ENCODE measurements at places on chromosomes 3 and 15.

DNA sequence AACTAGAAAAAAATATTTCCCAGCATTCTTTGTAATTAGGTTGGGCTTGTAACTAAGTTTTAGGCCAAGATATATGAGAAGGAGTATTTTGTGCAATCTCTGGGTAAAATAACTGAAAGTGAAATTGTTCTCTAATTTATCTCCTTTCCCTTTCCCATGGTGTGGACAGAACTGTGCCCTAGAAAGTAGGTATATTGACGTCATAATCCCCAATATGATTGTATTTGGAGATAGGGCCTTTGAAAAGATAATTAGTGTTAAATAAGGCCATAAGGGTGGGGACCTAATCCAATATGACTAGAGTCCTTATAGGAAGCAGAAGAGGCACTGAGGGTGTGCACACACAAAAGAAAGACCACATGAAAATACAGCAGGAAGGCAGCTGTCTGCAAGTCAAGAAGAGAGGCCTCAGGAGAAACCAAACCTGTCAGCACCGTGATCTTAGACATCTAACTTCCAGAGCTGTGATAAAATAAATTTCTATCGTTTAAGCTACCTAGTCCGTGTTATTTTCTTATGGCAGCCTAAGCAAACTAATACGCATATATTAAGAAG, 106.6 kb downstream of the KCNH8 start:
- no peak for DNase-seq

DNA sequence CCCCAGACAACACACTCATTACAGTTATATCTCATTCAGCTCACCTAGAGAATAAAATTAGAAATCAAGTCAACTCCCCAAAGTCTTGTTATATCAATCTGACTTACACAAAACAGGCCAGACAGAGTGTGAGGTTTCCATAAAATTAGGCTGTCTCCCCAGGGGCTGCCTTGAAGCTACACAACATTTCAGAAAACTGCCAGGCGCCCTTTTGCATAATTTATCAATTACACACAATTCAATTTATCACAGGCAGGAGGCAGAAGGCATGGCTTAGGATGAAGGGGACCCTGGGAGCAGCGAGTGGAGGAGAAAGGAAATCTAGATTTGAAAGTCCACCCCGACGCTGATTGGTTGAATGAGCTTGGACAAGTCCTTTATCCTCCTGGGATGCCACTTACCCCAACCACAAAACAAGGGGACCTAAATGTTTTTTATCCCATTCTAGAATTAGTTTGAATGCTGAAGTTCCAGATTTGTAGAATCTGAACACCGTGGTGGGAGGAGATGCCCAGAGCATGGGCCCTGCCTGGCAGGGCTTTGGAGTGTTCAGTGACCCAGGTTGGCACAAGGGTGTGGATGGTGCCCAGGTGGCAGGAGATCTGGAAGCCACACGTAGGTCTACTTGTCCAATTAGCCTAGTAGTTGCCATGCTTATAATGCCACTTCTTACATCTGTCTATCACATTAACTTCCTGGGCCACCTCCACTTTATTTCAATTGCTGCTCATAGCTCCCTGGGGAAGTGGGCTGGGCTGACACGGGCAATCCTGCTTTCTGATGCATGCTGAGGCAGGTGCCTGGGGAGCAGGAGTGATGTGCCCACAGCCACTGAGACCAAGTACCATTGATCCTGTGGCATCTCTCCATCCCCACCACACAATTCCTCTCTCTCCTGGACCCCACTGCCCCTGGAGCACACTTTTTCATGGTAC, 119.8 kb upstream of the TLE3 start:
- no peak for DNase-seq

DNA sequence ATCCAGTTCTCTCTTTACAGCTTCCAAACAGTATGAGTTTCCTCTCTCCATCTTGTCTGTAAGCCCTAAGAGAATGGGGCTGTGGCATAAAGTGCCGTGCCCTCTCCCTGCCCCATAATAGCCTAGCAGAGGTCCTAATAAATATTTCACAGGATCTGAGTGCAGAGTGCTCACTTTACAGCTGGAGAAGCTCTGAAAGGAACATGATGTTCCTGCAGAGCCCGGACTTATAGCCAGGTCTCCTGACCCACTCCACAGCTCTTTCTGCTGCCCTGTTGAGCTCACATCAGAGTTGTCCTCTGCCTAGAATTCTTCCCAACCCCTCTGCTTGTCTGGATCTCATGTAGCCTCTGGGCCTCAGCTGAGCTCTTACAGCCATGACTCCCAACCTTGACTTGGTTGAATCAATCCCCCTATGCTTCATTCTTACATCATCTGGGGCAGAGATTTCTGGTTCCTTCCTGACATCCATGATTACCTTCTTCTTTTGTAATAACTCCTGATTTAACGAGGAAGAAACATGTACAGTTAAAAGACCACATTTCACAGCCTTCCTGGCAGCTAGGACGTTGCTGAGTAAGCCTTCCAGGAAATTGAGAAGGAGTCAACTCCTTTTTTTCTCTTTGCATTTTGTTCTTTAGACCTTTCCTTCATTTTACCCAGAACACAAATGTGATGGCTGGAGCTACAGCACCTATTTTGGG, 135.3 kb downstream of the RPLP1 start:
- no peak for DNase-seq

DNA sequence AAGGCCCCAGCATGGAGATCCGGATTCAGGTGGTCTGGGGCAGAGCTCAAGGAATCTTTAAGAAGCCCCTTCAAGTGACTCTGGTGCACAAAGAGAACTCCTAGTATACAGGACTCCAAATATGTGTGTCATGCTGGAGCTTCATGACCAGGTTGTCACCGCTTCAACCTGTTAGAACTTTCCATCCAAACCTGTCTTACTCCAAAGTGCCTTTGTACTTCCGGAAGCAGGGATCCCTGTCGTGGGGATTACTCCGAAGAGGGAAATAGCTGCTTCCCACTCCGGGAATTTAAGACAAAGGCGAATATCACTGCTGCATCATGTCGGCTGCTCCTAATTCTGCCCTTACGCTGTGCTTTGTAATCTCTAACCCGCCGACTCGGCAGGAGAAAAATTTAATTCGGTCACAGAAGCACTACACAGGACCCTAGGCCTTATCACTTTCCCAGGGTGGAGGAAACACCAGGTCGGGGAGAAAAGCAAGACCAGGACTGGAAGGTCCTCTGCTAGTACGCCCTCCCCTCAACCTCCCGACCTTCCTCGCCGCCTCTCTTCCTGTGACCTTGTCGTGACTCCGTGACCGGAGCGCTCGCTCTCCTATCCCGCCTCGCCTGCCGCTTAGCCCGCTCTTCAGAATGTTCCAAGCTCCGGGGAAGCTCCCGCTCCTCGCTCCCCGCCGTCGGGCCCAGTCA, 730 bp downstream of the HIGD1A start:
- no peak for DNase-seq

GRCh38 chr3:194995922-194996321, 275.0 kb downstream of the XXYLT1 start:
- no peak for DNase-seq

DNA sequence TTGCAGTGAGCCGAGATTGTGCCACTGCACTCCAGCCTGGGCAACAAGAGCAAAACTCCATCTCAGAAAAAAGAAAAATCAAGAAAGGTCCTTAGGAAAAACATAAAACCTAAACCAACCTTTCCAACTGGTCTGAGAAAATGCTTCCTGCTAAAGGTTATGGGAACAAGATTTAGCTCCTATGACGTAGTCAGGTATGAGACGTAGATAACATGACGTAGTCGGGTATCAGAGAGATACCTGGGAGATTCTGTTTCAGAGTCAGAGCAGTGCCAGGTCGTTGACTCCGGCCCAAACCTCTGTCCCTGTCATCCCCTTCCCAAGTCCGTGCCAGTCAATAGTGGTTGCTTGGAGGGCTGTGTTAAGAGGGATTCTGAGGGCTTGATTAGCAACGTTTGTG, 39.9 kb downstream of the LMCD1 start:
- no peak for DNase-seq

GRCh38 chr15:67564021-67564967, 21.8 kb downstream of the MAP2K5 start:
- DNase-seq, result no peak

GRCh38 chr3:65674226-65674625, 364.5 kb downstream of the MAGI1 start:
- no peak for DNase-seq

- no peak for DNase-seq
These were observed 9.0 kb upstream of the STRIT1 start for GRCh38 chr3:155302481-155302880.

DNA sequence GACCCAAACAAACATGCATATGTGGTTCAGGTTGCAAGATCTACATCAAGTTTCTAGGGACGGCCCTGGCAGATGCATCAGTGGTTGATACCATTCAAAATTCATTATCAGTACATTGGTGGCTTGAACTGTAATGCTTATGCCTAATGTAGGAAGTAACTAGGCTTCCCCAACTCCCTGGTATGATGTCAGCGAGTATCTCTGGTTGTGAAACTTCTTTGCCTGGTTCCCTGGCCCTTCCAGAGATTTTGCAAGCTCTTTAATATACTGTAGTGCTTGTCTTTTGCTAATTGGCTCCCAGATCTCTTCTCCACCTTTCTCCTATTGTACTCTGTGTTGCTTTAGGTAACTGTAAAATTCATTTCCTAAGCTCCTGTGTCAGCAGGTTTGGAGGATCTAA, 114.8 kb upstream of the RARB start:
- no peak for DNase-seq

All from SK-N-MC (cell line).